ENCODE measurements at places on chromosomes 12 and 14.
A peak's percentile ranks its signal among the peaks of the same experiment; 100 is the strongest.

GRCh38 chr12:56202366-56202765, 13.1 kb upstream of the SMARCC2 start:
- DNase-seq, result no peak

DNA sequence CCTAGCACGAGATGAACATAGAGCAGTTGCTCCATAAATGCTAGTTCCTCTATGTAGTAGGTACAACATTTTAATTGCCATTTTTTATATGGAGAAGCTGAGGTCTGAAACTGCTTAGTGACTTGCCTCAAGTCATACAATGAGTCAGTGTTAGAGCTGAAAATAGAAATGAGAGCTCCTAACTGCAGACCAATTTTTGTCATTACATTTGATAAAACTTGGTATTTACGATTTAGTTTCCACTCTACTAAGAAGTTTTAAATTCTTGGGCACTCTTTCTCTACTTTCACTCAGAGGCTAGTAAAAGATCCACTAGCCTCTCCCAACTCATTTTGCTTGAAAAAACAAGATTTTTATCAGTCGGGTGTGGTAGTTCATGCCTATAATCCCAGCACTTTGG, 8.1 kb upstream of the TMED10 start:
- no peak for DNase-seq

DNA sequence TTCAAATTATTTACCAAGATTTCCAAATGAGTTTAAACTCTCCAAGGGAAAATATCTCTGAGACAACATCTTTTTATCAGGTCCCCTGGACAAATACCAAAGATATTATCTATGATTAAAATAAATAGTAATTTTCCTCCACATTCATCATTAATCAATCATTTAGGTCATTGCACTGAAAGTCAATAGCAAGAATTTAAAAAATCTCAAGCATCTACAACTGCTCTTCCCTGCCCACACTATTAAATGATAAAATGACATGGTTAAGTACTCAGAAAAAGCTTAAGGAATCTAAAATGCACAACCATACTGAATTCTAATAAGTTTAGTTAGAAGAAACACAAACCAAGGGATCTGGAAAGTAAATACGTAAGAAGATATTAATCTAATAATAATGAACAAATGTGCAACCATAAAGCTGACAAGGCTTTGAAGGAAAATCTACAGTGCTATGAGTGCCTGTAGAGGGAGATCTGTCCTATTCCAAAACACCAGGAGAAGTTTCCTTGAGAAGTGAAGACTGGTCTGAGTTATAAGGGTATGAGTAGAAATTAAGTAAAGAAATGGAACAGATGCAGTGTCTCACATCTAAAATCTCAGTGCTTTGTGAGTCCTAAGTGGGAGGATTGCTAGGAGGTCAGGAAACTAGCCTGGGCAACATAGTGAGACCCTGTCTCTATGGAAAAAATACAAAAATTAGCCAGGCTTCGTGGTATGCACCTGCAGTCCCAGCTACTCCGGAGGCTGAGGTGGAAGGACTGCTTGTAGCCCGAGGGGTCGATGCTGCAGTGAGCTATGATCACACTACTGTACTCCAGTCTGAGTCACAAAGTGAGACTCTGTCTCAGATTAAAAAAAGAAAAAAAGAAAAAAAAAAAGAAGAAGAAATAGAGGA, 19.2 kb downstream of the INTS13 start:
- DNase-seq, result no peak

DNA sequence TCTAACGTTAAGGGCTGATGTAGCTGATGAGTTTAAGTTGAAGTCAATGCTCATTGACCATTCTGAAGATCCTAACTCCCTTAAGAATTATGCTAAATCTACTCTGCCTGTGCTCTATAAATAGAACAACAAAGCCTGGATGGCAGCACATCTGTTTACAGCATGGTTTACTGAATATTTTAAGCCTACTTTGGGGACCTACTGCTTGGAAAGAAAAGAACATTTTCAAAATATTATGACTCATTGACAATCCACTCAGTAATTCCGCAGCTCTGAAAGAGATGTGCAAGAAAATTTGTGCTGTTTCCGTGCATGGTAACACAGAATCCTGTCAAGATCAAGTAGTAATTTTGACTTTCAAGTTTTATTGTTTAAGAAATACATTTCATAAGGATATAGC, 35.0 kb upstream of the NAV3 start:
- DNase-seq, result no peak

- DNase-seq, result no peak
Measured at GRCh38 chr12:122003651-122004611, 17.8 kb upstream of the BCL7A start.

GRCh38 chr12:11862798-11863197, 207.9 kb upstream of the BCL2L14 start:
- peak; percentile 53 for DNase-seq

DNA sequence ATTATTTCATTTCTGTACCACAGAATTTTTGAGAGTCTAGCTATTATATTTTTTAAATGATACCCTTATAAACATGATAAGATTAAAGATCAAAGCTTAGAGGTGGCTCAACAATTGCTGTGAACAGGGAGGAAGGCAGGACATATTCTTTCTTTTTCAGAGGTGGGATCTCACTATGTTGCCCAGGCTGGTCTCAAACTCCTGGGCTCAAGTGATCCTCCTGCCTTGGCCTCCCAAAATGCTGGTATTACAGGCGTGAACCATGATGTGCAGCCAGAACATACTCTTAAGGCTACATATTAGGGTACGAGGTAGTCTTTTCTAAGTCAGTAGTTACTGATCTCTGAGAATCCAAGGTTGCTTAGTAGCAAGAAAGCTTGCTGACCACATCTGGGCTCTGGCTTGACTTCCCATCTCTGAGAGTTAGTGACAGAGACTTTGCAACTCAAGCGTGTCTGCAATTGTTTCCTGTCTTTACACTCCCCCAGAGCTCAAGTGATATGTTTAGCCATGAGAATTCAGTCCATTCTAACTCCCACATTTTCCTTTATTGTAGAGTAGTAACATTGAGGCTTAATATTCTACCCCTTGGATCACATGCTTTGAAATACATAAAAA, 8.6 kb downstream of the RAB5B start:
- no peak for DNase-seq

DNA sequence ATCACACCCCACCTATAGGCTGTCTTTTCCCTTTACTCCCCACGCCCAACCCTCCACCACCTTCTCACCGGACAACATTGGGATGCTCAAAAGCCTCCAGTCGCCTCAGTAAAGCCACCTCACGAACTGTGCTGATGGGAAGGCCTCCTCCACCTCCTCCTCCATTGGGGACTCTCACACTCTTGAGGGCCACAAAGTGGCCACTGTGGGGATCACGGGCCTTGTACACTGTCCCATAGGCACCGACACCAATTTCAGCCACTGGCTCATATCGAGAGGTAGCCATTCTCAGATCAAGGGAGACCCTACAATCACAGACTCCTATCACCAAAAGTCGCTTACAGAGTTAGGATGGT, 700 bp downstream of the CDK4 start:
- no peak for DNase-seq

DNA sequence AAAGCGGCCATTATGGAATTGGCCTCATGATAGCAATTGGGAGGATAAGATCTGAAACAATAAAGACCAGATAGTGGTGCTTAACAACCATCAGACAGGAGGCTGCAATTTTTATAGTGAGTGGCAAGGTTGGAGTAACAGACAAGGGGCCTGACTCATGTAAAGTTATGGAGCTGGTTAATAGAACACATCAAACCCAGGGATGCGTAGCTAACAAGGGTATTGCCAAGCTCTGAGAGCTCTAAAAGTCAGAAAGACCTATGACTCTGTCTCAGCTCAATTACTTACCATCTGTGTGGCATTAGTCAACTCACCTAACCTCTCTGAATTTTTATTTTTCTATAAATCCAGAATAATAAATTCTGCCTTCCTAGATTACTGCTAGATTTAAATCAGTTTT, 1731.5 kb upstream of the FLRT2 start:
- no peak for DNase-seq

DNA sequence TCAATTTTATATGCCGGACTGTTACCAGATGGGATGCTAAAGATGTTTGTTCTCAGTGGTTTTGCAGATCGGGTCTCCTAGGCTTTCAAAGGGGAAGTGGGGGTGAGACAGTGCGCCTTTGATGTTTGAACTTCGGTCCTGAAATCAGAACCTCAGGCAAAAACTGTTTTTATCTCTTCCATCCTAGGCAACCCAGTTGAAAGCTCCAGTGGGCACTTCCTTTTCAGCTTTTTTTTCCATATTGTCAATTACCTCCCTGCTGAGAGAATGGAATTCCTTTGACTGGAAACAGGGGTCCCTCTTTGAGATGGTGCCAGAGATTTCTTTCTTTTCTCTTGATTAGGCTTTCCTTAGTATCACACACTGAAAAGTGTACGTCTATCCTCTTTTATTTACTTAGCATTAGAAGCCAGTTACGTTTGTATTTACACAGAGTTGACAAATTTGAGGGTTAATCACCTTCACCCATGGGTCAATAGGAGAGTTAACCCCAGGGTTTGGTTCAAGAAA, 40.0 kb downstream of the NUAK1 start:
- no peak for DNase-seq

GRCh38 chr12:131940141-131940547, 9.6 kb upstream of the EP400 start:
- no peak for DNase-seq

All from AG09319 (cell line).